ENCODE measurements at places on chromosomes 16 and 17. TPM values are rescaled to one million over a fixed set of nuclear protein-coding genes. Genes with fewer than 3 reads are reported as not detected.

MYH11 gene
- total RNA-seq = 144 TPM

CRYBA1 gene
- not detected for total RNA-seq

OR3A3 gene
- not detected for total RNA-seq

ASGR1 gene
- total RNA-seq = 1.3 TPM

DNA sequence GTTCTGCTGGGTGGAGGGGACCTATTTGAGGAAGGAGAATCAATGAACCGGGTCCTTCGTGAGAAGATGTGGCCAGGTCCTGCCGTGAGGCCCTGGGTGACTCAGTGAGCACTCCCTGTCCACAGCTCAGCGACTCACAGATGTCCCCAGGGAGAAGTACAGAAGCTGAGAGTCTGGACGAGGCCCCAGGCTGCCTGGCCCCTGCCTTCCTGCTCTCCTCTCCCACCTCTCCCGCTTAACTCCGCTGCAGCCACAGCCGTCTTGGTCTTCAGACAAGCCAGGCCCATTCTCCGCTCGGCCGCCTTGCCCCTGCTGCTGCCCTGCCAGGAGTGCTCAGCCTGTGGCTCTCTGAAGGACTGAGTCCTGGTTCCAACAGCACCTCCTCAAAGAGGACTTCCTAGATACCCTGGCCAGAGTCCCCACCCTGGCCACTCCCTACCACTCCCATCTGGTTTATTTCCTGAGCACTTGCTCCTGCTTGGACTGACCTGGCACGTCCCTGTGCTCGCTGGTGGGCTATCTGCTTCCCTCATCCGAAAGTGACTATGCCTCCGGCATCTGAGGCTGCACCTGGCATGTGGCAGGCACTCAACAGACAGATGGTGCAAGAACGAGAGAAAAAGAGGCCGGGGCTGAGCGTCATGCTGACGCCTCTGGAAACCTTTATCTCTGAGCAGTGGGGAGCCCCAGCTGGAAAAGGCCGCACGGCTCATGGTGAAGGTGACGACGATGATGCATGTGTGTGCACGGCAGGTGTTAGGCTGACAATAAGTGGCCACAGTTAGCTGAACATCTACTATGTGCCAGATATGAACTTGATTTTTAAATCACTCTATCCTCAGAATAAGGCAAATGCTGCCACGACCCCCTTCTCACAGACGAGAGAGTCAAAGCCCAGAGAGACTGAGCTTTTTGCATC is 9.2 kb upstream of the TNFRSF13B start:
- no peaks in the 10 kb centered on the region for H3K36me3 ChIP-seq
- no peak overlapping the region for H3K4me3 ChIP-seq
- no peak overlapping the region for H3K27ac ChIP-seq
- no peaks in the 10 kb centered on the region for H3K4me1 ChIP-seq
- no peak for DNase-seq

DNA sequence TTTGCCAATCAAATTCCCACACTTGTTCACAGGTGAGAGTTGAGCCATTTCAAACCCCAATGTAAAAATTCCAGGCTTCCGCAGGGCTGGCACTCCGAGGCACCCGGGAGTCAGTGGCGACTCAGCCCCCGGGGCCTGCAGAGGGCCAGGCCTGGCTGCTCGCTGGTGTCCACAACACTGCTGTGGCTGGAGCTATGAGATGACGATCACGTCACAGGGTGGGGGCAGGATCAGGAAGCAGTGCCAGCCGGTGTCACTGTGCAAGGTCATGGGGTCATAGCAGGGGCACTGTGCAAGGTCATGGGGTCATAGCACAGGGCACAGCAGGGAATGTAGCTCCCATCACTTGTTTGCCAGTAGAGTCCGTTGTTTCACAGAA is 7.8 kb downstream of the VPS4A start:
- no peaks in the 10 kb centered on the region for H3K4me1 ChIP-seq
- no peak overlapping the region for H3K4me3 ChIP-seq
- H3K36me3 ChIP-seq = peaks cover 28% of the 10 kb centered on the region
- DNase-seq = no peak
- no peak overlapping the region for H3K27ac ChIP-seq
- H3K27me3 ChIP-seq = no peaks in the 10 kb centered on the region

DNA sequence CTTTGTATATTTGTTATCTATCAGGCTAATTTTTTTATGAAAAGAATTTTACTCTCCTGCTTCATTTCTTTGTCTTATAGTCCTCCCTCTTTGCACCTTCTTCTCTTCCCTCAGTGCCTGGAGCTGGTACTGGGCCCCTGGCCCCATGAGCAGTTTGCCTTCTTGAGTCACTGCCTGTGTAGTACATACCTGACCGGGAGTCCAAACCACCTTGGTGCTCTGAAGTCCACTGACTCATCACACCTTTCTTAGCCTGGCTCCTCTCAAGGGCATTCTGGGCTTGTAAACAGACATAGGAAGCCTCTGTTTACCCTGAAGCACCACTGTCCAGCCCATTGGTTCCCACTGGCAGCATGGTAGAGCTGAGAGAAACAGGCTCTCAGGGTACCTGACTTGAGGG is 11.0 kb upstream of the TACO1 start:
- H3K4me1 ChIP-seq = no peaks in the 10 kb centered on the region
- H3K27ac ChIP-seq = no peak overlapping the region
- H3K4me3 ChIP-seq = no peak overlapping the region
- H3K36me3 ChIP-seq = no peaks in the 10 kb centered on the region
- no peak for DNase-seq

GRCh38 chr17:1783834-1784611 is 22.2 kb downstream of the SERPINF1 start:
- H3K27me3 ChIP-seq = no peaks in the 10 kb centered on the region
- no peaks in the 10 kb centered on the region for H3K4me1 ChIP-seq
- H3K27ac ChIP-seq = peak overlapping the region; percentile 93
- DNase-seq = peak; percentile 87

GRCh38 chr16:54512467-54512995 is 225.9 kb upstream of the IRX3 start:
- no peak overlapping the region for H3K4me3 ChIP-seq
- no peak for DNase-seq
- no peak overlapping the region for H3K27ac ChIP-seq
- peaks cover 9% of the 10 kb centered on the region for H3K4me1 ChIP-seq

DNA sequence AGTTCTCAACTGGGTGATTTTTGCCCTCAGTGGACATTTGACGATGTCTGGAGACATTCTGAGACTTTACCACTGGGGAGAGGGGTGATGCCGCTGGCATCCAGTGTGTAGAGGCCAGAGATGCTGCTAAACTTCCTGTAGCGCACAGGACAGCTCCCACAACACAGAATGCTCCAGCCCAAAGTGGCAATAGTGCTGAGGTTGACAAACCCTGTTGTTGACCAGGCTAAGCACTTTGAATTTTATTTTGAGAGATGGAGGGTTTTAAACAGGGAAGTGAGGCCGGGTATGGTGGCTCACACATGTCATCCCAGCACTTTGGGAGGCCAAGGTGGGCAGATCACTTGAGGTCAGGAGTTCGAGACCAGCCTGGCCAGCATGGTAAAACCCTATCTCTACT is 44.0 kb downstream of the SYT17 start:
- DNase-seq = no peak
- H3K36me3 ChIP-seq = no peaks in the 10 kb centered on the region
- no peak overlapping the region for H3K27ac ChIP-seq
- H3K4me1 ChIP-seq = no peaks in the 10 kb centered on the region
- H3K27me3 ChIP-seq = no peaks in the 10 kb centered on the region

- no peaks in the 10 kb centered on the region for H3K27me3 ChIP-seq
- DNase-seq = no peak
- H3K4me3 ChIP-seq = no peak overlapping the region
- H3K27ac ChIP-seq = no peak overlapping the region
Observed at GRCh38 chr16:57600048-57600835, 28.2 kb upstream of the ADGRG1 start.
